ENCODE measurements at places on chromosomes 4 and X.

GRCh38 chrX:93875621-93876282 lies 201.7 kb downstream of the FAM133A start:
- no peak for DNase-seq

GRCh38 chr4:99151995-99152394 lies 7.9 kb upstream of the ADH4 start:
- no peak for DNase-seq

DNA sequence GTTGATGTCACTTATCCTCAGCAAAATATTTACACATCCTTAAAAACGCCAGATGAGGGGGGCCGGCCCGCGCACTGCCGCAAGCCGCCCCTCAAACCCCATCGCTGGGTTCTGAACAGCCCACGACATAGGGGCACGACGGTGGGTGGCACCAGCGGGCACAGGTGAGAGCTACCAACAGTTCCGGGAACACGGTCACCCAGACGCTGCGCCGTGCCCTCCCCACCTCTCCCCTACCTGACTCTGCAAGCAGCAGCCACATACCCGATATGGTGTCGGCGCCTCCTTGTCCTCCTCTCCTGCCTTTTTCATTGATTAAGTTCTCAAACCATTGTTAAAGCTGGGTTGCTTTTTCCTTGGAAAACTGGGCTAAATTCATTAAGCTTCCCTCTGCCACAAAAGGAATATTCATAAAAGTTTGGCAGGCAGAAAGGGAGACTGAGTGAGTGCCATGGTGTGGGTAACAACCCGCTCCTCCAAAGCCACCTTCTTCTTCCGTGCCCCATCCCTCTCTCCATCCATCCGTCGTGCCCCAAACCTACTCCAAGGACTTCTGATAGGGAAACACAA lies 1.4 kb downstream of the RAI2 start:
- DNase-seq = no peak

DNA sequence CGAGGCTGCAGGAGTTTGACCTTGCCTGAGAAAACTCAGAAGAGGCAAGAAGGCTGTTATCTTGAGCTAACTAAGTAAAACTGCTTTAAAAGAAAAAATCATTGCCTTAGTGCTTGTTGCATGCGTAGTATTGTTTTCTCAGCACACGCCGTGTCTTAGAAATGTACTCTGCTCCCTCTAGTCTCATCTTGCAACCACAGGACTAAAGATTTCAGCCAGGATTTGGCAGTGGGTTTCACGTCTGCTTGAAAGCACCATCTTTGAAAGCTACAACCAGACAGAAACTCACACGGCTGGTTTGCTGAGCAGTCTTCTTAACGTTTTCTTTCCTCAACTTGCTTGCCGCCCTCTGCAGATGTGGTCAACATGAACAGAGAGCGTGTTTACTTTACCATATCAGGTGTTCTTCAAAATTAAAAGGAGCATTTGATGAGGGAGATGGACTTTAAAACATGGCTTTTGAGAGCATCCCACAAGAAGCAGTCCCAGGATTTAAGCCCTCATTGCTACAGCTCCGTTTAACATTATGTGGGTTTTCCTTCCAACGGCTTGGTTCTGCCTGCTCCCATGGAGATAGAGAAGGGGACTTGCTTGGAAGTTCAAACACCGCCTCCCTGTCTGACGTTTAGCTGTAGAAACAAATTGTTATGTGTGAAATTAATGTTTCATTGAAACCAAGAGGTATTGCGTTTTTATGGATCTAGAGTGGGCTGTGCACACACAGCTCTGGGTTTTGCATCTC lies 3.4 kb downstream of the SORCS2 start:
- peak; percentile 0 for DNase-seq

- no peak for DNase-seq
Observed at GRCh38 chrX:147832707-147833348, 78.9 kb upstream of the FMR1 start.

DNA sequence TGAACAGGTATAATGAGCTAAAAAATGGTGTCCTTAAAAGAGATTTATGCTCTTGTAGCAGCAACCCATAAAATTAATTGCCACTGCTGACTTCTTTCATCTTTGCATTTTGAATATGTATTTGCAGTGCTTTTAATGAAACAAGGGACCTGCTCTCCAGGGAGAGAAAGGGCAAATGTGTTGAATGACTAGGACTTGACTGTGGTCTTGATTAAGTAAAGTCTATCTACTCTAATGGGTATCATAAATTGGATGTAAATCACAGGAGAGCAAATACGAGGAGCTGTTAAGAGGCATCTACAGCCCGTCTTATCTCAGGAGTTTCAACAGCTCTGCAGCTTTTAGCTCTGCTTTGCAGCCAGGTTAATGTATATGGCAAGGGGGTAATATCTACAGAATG lies 216.4 kb downstream of the PALLD start:
- DNase-seq = no peak

- no peak for DNase-seq
Observed at GRCh38 chr4:33914386-33914785, 2329.9 kb downstream of the ARAP2 start.

DNA sequence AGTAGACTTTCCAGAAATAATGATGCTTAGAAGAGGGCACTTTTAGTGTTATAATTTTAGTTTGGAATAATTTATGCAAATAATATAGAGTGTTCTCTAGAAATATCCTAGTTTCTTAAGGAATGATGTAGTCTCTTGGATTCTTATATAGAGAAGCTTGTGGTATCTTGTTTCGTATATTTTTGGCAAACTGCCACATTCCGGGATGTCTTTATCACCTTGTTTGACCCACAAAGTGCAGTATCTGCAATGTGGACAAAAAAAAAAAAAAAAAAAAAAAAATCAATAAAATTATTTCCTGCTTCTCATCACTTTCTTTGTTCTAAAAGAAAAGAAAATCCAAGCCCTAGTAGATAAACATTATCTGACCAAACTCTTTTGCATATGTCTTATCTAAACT lies 1577.7 kb upstream of the TENM3 start:
- no peak for DNase-seq

DNA sequence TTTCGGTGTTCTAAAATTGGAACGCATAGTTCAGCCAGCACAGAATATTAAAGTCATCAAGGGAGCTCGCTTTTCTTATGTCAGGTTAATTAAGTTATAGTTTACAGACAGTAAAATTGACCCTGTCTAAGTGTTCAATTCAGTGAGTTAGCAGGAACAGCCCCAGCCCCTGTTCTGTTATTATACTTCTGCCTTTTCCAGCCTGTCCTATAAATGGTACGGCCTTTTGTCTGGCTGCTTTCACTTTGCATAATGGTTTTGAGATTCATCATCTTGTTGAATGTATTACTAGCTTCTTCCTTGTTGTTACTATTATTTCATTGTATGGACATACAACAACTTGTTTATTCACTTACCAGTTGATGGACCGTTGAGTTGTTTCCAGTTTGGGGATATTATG lies 9.5 kb downstream of the CXCL13 start:
- no peak for DNase-seq

DNA sequence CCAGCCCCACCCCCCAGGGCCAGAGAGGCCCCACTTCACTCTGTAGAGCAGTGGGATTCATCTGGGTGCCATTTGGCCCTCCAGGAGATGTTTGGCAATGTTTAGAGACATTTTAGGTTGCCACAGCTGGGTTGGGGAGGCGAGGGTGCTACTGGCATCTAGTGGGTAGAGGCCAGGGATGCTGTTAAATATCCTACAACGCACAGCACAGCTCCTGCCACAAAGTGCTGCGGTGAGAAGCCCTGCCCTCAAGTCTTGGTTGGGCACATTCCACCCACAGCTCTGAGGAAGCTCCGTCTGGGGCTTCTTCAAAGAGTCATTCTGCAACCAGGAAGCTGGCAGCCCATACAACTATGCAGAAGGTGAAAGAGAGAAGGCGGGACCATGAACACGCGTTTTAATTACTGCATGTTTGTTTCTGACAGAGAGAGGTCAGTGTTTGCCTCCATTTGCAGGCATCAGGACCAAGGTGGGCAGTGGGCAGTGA lies 48.1 kb upstream of the FAM9C start:
- DNase-seq = no peak

- DNase-seq = peak; percentile 13
Observed at GRCh38 chr4:45062935-45063545, 336.7 kb upstream of the GNPDA2 start.

GRCh38 chr4:173246719-173247118 lies 78.1 kb downstream of the GALNT7 start:
- DNase-seq = no peak

DNA sequence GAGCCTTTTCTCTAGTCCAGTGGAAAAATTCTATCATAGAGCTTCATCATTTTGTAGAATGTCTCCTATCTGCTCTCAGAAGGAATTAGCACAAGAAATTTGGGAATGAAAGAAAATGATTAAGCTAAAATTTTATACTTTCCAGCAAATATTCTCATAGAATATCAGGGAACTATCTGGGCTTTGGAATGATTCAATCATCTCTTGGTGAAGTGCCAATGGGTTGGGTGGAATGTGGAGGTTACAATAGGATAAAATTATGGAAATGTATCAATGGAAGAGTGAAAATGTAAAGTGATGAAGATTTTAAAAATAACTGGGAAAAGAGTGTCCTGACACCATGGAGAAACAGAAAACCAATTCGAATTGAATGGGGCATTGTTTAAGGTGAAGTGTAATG lies 119.0 kb upstream of the MID1 start:
- no peak for DNase-seq

DNA sequence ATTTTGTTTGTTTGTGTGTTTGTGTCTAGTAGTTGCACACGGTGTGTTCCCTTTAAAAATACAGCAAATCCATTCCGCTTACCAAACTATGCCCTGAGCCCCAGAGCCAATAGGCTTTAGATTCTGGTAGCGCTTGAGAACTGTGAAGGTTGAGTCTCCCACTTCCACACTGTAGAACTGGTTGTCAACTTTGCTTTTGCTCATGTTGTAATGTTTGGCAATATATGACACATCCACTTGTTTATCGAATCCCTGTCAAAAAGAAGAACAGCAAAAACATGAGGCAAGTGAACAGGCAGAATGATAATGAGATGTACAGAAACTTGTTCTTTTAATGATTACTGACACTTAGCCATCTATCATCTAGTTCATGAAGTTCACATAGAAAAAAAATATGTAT lies 200.6 kb downstream of the MAPK10 start:
- no peak for DNase-seq

DNA sequence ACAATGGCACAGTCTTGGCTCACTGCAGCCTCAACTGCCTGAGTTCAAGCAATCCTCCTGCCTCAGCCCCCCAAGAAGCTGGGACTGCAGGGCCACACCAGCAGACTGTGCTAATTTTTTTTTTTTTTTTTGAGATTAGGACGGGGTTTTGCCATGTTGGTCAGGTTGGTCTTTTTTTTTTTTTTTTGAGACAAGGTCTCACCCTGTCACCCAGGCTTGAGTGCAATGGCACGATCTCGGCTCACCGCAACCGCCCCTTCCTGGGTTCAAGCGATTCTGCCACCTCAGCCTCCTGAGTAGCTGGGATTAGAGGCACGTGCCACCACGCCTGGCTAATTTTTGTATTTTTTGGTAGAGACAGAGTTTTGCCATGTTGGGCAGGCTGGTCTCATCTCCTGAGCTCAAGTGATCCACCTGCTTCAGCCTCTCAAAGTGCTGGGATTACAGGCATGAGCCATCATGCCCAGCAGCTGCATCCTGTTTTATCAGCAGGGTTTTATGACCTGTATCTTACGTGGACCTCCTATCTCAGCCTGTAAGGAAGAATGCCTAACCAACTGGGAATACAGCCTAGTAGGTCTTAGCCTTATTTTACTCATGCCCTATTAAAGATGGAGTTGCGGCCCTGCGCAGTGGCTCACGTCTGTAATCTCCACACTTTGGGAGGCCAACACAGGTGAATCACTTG lies 13.2 kb upstream of the MRPL1 start:
- DNase-seq = no peak

GRCh38 chrX:41543025-41543424 lies 95.9 kb downstream of the NYX start:
- DNase-seq = no peak

DNA sequence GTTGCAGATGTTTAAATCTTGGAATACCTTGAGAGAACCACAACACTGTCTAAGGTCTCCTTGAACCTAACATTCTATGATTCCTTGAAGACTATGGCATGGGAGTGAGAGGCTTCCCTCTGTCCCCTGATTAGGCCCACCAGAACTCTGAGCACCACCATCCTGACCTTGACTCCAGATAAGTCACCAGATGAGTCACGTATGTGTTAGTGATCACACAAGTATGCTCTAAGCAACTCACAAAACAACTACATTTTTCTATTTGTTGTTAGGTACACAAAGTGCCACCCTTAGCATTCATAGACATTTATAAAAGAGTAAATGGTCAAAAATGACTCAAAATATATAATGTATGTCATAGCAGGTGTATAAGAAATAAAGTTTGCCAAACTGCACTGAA lies 252.9 kb upstream of the CXXC4 start:
- DNase-seq = no peak

DNA sequence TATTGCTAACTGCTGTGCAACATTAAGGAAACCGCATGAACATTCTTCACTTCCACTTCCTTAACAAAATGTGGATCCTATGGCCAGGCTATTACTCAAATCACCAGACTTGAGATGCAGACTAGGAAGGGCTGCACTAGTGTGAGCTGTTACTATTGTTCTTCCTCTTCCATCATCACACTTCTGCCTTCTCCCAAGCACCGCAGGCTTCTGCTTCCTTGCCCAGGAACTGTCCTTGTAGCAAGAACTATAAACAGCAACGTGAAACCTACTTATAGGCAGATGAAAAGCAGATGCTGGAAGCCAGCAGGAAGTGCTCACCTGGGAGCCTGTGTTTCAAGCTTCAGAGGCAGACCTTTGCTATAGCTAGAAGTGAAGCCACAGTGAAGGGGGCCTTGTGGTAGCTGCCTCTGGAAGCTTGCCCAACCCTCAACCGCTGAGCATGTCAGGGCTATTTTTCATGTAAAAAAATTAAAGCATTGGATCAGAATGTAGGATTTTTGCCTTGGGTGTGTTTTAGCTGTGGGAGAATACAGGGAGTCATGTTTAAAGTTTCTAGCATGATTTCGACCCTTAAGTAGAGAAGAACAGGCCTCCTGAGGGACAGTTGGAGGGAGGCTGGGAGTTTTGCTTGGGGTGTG lies 43.9 kb downstream of the CLNK start:
- DNase-seq = no peak

All from BE2C (cell line).